ENCODE measurements at places on chromosomes 6 and 20.
A peak's percentile ranks its signal among the peaks of the same experiment; 100 is the strongest.

- no peak for DNase-seq
Measured at GRCh38 chr20:4119854-4120209, 104.5 kb upstream of the RNF24 start.

DNA sequence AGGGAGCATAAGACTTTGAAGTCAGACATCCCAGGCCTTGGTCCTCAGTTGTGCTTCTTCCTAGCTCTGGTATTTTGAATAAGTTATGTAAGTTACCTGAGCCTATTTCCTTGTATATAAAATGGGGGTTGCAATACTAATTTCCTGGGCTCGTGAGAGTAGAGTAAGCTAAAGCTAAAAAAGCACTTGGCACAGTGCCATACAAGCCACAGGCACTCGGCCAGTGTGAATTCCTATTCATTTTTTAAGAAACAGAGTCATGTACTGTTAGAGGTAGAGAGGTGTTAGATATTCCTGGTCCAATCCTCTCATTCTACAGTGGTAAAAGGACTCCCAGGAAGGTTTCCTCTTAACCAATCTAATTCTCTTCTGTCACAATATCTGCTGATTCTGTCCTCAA is 79.6 kb upstream of the EPB41L1 start:
- no peak for DNase-seq

DNA sequence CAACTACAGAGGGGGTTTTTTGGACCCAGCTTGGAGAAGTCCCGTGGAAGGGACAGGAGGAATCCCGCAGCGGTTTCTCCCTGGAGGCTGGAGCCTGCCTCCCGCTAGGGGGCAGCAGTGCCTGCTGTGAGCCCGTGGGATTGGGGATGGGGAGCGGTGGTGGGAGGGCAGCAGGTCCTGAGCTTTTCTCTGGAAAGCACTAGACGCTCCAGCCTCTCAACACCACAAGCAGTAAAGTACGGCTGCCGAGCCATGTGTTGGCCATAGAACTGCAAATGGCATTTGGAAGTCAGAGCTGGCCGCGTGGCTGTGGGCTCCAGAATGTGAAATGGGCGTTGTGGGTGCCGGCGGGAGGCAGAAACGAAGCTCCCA is 47.8 kb downstream of the GMPR start:
- DNase-seq: no peak

GRCh38 chr20:33827634-33828325 is 16.6 kb downstream of the CHMP4B start:
- no peak for DNase-seq

DNA sequence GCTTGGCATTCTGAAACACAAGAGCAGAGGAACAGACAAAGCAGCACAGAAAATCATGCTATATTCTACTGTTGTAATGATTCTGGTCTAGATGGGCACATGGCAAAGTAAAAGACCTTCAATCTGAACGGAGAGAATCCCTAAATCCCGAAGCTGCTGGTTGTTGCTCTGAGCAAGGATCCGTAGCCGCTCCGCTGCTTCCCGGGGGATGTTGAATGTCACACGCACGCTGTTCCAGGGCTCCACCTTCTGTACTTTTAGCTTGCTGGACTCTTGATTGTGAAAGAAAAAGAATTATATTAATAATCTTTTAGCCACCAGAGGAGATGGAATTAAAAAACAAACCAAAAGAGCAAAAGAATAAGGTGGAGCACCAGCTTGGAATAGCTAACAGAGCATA is 49.3 kb downstream of the NCOA6 start:
- DNase-seq: no peak

DNA sequence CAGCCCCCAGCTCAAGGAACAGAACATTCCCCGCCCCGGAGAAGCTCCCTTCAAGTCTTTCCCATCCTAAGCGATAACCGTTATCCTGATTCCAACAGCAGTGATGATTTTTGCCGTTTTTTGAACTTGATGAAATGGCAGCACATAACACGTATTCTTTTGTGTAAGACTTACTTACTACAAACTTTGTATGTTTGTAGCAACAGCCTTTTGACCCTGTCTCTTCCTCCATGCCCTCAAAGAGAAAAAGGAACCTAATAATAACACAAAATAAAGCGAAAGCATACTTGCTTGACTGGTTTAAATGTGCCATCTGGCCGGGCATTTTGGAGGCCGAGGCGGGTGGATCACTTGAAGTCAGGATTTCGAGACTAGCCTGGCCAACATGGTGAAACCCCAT is 26.4 kb upstream of the SLC9A8 start:
- no peak for DNase-seq

DNA sequence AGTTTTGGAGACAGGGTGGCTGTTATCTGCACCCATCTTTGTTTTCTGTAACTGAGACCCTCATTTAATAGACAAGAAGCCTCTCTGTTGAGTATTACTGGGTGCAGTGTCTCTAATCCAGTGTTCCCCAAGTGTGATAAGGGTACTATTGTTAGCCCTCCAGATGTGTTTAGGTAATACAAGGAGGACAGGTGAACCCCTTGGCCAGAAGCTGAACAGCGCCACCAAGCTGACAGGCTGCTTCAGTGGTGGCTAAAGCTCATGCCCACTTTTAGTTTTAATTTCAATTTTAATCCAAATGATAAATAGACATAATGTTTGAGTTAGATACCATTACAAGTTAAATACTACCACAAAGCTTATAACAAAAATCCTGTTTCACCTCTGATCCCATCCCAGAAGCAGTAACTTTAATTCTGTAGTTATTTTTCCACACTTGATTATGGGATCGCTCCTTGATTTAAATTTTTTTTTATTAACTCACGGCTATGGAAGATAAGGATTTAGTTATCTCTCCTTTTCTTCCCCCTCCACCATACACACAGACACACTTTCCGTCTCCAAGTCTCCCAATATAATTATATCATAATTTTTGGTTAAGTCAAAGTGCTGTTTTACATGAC is 8.4 kb upstream of the STK35 start:
- no peak for DNase-seq

DNA sequence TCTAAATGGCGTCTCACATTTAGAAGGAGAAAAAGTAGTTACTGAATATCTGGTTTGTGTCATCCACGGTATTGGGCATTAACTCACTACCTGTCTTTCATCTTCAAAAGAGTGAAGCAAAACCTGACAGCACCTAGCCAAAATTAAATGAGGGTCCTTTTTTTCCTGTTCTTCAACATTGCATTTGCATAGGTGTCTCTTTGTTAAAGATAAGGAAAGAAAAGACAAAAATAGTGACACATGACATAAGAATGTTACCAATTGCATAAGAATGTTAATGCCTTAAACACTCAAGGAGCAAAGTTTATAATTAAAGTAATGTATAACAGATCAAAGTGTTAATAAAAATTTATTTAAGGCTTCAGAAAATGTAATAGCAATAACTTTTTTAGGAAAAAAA is 61.4 kb upstream of the MANEA start:
- DNase-seq: no peak

DNA sequence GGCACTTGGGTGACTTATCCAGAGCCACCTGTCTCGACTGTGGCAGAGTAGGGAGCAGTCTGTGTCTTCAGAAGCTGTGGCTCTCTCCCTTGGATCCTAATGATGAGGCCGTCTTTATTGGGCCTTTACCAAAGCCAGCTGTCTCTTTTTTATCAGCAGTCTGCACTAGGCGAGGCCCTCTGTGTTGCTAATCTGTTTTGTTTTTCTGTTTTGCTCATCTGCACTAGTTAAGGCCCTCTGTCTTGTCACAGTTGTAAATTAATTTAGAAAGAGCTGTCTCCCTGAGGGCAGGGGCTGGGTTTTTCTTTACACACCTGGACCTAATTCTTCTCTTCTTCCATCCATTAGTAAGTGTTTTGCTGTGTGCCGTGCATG is 45.0 kb downstream of the CDS2 start:
- no peak for DNase-seq

- no peak for DNase-seq
Measured at GRCh38 chr6:52306972-52307870, 22.7 kb upstream of the MCM3 start.

GRCh38 chr20:58967652-58968429 is 13.2 kb upstream of the NELFCD start:
- no peak for DNase-seq

DNA sequence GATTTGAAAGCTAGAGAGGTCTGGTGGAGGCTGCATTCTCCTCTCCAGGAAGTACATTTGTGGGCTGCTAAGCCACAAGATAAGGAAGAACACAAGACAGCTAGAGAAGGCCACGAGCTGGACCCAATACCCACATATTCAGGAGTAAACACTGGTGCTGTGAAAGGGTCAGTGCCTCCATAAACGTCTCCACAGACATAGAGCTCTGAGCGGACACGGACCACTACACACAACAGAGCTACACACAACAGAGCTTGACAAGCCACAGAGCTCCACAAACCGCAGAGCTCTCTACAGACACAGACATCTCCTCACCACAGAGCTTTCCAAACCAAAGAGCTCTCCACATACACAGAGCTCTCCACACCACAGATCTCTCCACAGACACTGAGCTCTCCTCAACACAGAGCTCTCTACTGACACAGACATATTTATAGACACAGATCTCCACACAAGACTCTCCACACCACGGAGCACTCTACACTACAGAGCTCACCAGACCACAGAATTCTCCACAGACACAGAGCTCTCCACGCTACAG is 51.9 kb downstream of the ERMARD start:
- no peak for DNase-seq

DNA sequence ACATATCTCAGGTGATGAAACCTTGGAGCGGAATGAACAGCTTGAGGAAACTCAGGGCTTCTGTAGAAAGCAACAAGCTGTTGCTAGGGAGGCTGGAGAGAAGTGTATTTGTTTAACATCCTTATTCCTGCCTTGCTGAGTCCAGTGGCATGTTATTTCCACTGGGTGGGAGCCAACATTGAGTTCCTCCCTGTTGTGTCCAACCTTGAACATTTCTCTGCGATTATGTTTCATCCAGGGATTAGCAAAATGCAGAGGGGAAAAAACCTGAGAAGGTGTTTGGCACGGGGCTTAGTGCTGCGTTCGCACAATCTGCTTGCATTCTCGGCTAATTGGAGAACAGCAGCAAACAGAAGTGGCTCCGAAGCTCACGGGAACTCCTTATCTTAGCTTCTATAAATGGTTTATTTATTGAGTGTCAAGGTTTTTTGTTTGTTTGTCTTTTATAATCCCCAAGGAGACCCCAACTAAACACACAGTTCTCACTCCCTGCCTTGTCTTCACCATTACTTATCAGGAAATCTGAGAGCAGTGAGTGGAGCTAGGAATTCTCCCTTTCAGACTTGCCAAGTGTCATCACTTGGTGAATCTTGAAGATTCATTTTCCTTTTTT is 412.8 kb downstream of the CDC5L start:
- DNase-seq: no peak

DNA sequence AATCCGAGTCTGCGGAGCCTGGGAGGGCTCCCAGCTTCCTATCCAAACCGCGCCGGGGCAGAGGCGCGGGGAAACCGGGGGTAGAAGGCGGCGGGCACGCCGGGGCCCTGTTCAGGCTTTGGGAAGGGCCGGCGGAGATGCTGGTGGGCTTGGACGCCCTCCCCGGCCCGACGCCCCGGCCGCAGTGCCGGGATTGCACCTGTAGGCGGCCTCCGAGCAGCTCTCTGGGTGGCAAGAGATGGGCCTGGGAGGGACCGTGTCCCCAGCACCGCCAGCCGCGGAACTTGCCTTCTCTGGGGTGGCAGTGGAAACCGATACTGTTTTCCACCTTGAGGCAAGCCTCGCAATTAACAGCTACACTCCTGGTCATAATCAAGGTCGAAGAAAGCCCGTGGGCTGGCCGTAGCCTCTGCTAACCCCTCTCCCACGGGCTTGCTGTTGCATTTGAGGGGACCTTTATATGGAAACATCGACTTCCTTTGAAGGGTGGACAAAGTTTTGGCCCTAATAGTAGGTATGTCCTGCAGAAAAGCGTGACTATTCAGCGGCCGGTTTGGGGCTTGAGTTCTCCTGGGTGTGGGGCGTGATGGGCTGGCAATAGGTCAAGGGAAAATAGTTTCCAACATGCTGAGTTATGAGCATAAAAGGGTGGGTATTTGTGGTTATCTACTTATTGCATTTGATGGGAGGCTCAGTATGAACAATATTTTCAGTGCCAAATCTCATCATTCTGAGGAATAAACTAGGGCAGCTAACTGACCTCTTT is 1.1 kb upstream of the JAG1 start:
- DNase-seq: peak; percentile 26

- DNase-seq: no peak
Measured at GRCh38 chr6:140940251-140940925, 1192.3 kb upstream of the GJE1 start.

GRCh38 chr20:19683188-19683587 is 74.9 kb upstream of the RIN2 start:
- no peak for DNase-seq

DNA sequence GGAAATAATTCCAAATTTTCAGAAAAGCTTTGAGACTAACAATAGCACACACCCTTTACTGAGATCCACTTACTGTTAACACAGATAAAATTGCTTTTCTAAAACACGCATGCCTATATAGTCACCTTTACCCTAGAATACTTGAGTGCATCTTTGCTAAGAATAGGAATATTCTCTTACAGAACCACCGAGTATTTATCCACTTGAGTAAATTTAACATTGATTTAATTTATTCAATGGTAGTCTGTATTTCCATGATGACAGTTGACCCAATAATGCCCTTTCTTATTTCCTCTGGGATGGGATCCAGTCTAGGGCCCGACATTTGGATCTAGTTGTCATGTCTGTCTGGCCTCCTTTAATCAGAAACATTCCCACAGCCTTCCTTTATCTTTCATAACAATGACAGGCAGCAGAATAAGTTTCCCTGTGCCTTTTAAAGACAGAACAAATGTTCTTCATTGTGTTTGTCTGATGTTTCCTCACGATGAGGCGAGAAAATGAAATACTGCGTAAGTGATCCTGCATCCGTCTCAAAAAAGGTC is 56.6 kb upstream of the ERVFRD-1 start:
- DNase-seq: no peak

- no peak for DNase-seq
Measured at GRCh38 chr6:73032586-73032985, 192.7 kb downstream of the KHDC1L start.

Data from activated B cell treated with CpG ODN at 0.5 μM for 24 hours (primary cell).